ENCODE measurements at places on chromosomes 4 and X. TPM values are rescaled to one million over a fixed set of nuclear protein-coding genes. Genes with fewer than 3 reads are reported as not detected.

The EIF1AX gene
- 69.2 TPM for total RNA-seq

The MAMLD1 gene
- total RNA-seq: 2.0 TPM

The DCTD gene
- total RNA-seq: 48.2 TPM

GRCh38 chr4:120561648-120562047, 360.9 kb downstream of the PRDM5 start:
- H3K27ac ChIP-seq: no peak overlapping the region
- no peaks in the 10 kb centered on the region for H3K27me3 ChIP-seq
- H3K36me3 ChIP-seq: no peaks in the 10 kb centered on the region
- no peak overlapping the region for H3K4me3 ChIP-seq
- H3K4me1 ChIP-seq: no peaks in the 10 kb centered on the region

DNA sequence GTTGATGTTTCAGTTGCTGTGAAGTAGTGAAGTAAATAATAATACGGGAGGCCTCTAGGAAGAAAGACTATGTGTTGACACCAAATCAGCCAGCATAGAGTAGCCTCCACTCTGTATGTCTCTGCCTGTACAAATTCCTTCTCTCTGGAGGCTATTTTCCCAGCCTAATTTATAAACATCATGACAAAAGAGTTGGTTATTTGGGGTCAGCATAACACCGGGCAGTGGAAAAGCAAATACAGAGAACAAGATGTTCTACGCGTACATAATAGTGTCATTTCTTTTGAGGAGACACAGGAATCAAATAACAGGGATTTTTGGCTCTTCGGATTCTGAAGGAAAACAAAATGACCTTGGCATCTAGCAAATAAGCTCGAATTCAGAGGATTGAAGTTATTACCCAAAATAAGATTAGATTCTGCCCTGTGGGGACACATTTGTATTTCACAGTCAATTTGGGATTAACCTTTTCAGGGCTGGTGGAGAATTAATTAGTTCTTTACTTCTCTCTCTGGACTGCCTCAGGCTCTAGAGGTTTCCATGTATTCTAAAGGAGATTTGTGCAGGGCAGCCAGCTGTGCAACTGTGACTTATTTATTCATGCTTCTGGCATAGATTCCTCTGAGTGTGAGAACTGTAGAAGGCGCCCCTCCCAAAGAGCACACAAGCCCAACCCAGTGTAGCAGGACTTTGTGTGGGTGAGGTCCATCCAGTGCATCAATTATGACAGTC, 14.1 kb upstream of the SYTL4 start:
- peak; percentile 20 for DNase-seq
- no peaks in the 10 kb centered on the region for H3K27me3 ChIP-seq

- H3K27ac ChIP-seq: no peak overlapping the region
- DNase-seq: no peak
- no peaks in the 10 kb centered on the region for H3K27me3 ChIP-seq
- no peak overlapping the region for H3K4me3 ChIP-seq
Observed at GRCh38 chr4:165684177-165684805, 188.7 kb upstream of the TLL1 start.

GRCh38 chrX:54423161-54423888, 16.9 kb upstream of the TSR2 start:
- no peaks in the 10 kb centered on the region for H3K4me1 ChIP-seq
- no peaks in the 10 kb centered on the region for H3K36me3 ChIP-seq
- H3K27ac ChIP-seq: no peak overlapping the region
- no peaks in the 10 kb centered on the region for H3K27me3 ChIP-seq
- DNase-seq: no peak

GRCh38 chr4:141346144-141346543, 125.4 kb downstream of the ZNF330 start:
- DNase-seq: no peak
- no peaks in the 10 kb centered on the region for H3K36me3 ChIP-seq
- no peak overlapping the region for H3K27ac ChIP-seq
- H3K27me3 ChIP-seq: no peaks in the 10 kb centered on the region
- H3K4me3 ChIP-seq: no peak overlapping the region

- no peak overlapping the region for H3K4me3 ChIP-seq
- no peak overlapping the region for H3K27ac ChIP-seq
- H3K27me3 ChIP-seq: no peaks in the 10 kb centered on the region
- no peaks in the 10 kb centered on the region for H3K4me1 ChIP-seq
Observed at GRCh38 chrX:155023907-155024833, 1.6 kb upstream of the F8 start.

DNA sequence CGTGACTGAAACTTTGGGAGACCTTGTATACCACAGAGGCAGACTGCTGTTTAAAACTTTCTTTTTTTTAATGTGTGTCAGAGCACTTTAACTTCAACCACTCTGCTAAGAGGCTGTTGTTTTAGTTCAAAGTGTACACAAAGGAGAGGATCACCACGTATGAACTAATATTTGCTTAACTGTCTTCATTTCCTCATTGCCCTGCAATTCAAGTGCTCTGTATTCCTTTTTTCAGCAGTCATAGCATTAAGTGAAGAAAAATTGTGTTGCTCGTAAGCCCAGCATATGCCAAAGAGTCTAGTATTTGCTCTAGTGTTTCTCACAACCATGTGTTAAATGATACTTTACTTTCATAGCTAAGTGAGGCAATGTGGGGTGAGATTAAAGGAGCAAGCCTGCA, 63.0 kb upstream of the HHIP start:
- DNase-seq: no peak
- H3K27me3 ChIP-seq: no peaks in the 10 kb centered on the region
- no peaks in the 10 kb centered on the region for H3K36me3 ChIP-seq
- H3K4me1 ChIP-seq: no peaks in the 10 kb centered on the region
- H3K27ac ChIP-seq: no peak overlapping the region
- H3K4me3 ChIP-seq: no peak overlapping the region

GRCh38 chrX:145843146-145843904, 25.7 kb downstream of the SLITRK2 start:
- H3K36me3 ChIP-seq: no peaks in the 10 kb centered on the region
- no peak for DNase-seq
- no peaks in the 10 kb centered on the region for H3K27me3 ChIP-seq
- no peaks in the 10 kb centered on the region for H3K4me1 ChIP-seq
- no peak overlapping the region for H3K4me3 ChIP-seq
- no peak overlapping the region for H3K27ac ChIP-seq
